ENCODE measurements at places on chromosomes 4 and X. TPM values are rescaled to one million over a fixed set of nuclear protein-coding genes. Genes with fewer than 3 reads are reported as not detected.

Gene RAB41
- total RNA-seq: not detected

Gene PPP2R2C
- total RNA-seq: not detected

Gene DCAF8L2
- not detected for total RNA-seq

Gene TBC1D8B
- total RNA-seq: 0.43 TPM

Gene TNIP3
- total RNA-seq: 9.2 TPM

Gene MRPS18C
- total RNA-seq: 72.2 TPM

Gene CXCL11
- total RNA-seq: not detected
